ENCODE measurements at places on chromosomes 12 and 14.

- DNase-seq, result no peak
Observed at GRCh38 chr14:96160076-96160912, 44.3 kb upstream of the BDKRB2 start.

DNA sequence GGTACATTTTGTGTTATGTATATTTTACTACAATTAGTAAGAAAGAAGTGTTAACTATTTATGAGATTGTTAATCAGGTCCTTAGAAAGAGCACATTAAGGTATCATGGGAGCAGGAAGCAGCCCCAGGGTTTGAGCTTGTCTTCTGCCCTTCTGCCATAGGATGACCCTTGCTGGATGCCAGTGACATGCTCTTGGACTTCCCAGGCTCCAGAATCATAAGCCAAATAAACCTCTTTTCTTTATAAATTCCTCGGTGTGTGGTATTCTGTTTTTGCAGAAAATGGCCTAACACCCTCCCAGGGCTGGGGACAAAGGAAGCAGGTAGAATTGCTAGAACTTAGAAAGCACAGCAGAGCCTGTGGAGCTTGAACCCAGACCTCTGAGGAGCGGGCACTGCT is 164.7 kb downstream of the VRK1 start:
- no peak for DNase-seq

- no peak for DNase-seq
Observed at GRCh38 chr12:28857369-28857768, 291.7 kb upstream of the FAR2 start.

- no peak for DNase-seq
Observed at GRCh38 chr12:29610473-29611170, 113.1 kb upstream of the OVCH1 start.

DNA sequence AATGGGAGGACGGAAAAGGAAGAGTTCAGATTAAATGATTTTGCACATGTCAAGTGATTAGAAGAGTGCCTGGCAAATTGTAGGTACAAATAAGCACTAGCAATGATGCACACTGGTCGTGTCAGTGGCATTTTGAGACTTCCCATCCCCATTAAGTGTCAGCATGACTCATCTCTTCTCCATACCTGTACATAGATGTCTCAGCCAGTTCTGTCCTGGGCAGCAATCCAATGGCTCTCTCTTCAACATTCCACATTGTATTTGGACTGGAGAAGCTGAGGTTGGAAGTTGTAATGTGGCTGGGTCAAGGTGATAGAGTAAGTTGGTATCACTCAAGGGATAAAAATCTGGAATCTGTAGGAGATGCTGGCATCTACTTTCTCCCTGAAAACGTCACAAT is 742.7 kb downstream of the VRK1 start:
- no peak for DNase-seq

DNA sequence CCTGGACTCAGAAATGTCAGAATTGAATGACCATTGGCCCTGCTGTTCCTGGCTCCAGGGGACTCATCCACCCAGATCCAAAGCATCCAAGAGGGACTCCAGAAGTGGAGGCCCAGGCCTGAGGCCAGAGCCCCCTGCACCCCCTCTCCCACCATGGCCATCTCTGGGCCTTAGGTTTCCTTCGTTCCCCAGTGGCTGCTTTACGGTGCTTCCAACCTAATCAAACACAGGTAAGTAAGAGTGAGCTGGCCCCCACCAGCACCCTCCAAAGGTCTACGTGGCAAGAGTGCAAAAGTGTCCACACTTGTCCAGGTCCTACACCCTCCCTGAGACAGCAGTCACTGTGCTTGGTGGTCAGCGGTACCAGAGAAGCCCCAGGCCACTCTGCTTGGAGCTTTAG is 139.0 kb downstream of the DPF3 start:
- DNase-seq, result no peak
